ENCODE measurements at places on chromosomes 6 and 20. TPM values are rescaled to one million over a fixed set of nuclear protein-coding genes. Genes with fewer than 3 reads are reported as not detected.
A peak's percentile ranks its signal among the peaks of the same experiment; 100 is the strongest.

CST7 gene
- 0.56 TPM for total RNA-seq

- DNase-seq = no peak
Measured at GRCh38 chr20:56957737-56958553, 308.5 kb downstream of the BMP7 start.

LTB gene
- total RNA-seq = not detected

MEI4 gene
- total RNA-seq = 7.3 TPM

DNA sequence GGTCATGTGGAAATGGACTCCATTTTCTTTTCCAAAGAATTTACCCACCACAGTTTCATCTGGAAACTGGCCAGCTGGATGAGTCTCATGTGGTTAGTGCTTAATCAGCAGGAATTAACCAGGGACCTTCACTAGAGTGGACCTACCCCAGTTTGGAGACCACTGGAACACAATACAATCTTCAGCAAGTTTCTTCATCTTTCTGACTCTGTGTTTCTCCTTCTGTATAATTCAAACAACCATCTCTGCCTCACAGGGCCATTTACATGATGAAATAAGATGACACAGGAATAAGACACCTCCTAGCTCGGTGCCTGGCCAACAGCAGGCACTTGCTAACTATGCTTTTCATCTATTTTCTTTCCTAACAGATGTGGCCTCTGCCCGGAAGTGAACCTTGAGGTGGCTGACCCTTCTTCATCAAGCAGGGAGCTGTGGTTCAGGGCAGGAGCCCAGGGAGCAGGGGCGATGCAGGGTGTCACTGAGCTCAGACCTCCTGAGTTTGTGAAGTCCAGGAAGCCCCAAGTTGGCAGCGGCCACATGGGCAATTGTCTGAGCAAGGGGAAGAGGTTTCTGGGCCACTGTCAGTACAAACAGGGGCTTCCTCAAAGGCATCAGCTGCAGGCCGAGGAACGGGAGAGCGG lies 98.8 kb downstream of the SOD2 start:
- no peak for DNase-seq

SNPH gene
- total RNA-seq = 10.4 TPM

- DNase-seq = no peak
Measured at GRCh38 chr20:34569598-34569997, 11.1 kb downstream of the MAP1LC3A start.

EFCAB8 gene
- 4.9 TPM for total RNA-seq

GRCh38 chr20:32031007-32031958 lies 20.8 kb upstream of the HCK start:
- DNase-seq = peak; percentile 86

Measured in testis (tissue), 5 donors.